Stimulated activated CD4-positive, alpha-beta T cell treated with anti-CD3 and anti-CD28 coated beads, Interleukin-1b, Interleukin-23, amount 100 ng/mL, for 1 hour (primary cell): ENCODE measurements at places on chromosomes 3 and 15.

DNA sequence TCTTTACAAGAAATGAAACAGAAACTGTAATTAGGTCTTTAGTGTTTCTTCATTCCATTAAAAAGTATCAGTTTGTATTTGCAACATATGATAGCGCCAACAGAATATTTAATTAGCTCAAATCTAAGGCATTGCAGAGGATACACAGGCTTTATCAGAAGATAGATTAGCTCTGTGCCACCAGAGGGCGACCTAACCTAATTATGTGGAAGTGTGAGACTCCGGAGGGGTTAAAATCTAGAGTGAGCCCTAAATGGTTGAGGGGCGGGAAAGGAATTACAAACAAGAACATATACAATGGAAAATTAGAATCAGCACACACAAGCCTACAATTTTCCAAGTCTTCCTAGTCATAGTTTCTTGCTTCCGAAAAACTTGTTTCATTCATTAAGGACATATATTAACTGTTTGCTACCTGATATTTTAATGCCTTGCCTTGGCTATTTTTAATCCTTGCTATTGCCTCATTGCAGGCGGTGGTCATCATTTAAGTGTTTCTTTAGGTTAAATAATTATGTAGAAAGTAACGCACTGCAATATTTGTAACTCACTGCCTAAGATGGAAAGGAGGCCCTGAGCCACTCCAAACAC lies 18.0 kb upstream of the RYR3 start:
- peak; percentile 12 for DNase-seq

DNA sequence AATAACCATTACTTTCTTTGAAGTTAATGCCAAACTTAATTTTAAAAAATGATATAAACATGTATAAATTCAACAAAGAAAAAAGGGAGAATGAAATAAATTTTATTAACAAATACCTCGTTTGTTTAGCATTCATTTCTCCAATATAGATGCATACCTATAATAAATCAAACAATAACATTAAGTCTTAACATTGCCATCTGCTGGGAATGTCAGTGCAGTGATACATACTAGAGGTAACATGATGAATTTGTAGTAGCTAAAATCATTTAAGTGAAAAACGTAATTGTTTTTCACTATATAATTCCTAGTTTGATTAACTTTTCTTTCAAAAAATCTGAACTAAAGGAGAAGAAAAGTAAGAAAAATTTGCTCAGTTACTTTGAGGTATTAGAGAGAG lies 340.2 kb upstream of the CBLB start:
- no peak for DNase-seq

- DNase-seq = no peak
Measured at GRCh38 chr3:125434582-125435011, 59.5 kb upstream of the ZNF148 start.

- DNase-seq = no peak
Measured at GRCh38 chr3:178088963-178089362, 447.3 kb upstream of the KCNMB2 start.

DNA sequence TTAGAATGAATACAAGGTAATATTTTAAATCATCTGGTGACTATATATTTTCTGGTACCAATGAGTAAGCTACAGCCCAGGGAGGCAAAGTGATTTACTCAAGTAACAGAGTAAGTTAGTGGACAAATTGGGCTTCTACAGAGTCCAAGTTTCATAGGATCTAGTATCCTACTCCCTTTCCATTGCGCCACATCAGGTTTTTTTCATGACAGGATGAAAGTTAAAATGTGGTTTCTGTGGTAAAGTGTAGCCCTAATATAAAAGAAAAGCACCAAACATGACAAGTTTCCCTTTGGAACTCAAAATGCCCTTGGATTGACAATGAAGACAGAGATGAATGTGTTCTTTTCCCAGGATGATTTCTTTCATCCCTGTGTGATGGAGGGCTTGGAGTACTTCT lies 350.8 kb upstream of the ZNF385D start:
- no peak for DNase-seq

DNA sequence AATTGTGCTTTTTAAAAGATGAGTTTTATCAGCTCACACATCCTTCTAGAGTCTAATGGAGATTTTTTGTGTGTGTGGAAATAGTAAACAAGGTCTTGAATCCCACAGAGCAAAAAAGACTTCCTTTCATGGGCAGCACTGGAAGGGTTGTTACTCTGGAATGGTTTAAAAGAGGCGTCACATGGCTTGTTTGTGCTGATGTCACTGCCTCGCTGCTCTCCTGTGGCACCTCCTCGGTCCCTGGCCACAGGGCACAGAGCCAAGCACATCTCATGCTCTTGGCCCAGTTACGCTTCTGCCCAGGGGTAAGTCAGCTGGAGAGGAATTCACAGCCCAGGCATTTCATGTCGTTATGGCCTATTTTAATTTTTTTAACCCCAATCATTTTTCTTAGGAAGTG lies 53.2 kb downstream of the PGPEP1L start:
- no peak for DNase-seq

DNA sequence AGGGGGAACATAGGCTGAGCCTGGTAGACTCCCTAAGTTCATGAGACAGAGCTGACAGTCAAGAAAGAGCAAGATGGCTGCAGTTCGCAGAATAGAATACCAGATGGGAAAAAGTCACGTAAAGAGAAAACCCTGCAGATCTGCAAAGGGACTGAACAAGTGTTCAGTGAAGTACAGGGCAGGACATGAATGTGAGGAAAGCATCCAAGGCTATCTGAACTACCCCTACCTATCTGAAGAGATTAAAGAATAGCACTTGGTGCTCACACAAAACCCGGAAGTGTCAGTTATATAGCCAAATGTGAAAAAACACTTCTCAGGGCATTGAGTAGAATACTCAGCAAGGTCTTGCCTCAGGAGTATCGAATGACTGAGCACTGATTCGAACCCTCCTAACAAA lies 44.0 kb downstream of the GOLGB1 start:
- no peak for DNase-seq

DNA sequence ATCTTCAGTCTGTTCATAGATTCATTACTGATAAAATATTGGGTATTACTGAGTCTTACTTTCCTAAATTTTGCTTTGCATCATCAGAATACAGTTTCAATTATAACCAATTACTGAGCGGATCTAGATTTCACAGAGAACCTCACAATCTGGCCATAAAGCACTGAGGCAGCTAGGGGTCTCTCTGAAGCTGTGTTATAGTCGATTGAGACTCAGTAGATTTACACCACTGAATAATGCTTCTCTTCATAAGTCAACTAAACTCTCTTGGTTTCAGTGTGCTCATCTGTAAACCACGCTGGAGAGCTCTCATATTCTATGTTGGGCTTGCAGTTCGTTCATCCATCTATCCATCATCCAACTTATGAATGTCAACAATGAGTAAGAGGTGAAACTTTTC lies 180.6 kb downstream of the GREM1 start:
- no peak for DNase-seq

- no peak for DNase-seq
Measured at GRCh38 chr3:28947751-28948150, 333.1 kb upstream of the RBMS3 start.

- no peak for DNase-seq
Measured at GRCh38 chr3:147161833-147162232, 244.5 kb downstream of the ZIC4 start.

DNA sequence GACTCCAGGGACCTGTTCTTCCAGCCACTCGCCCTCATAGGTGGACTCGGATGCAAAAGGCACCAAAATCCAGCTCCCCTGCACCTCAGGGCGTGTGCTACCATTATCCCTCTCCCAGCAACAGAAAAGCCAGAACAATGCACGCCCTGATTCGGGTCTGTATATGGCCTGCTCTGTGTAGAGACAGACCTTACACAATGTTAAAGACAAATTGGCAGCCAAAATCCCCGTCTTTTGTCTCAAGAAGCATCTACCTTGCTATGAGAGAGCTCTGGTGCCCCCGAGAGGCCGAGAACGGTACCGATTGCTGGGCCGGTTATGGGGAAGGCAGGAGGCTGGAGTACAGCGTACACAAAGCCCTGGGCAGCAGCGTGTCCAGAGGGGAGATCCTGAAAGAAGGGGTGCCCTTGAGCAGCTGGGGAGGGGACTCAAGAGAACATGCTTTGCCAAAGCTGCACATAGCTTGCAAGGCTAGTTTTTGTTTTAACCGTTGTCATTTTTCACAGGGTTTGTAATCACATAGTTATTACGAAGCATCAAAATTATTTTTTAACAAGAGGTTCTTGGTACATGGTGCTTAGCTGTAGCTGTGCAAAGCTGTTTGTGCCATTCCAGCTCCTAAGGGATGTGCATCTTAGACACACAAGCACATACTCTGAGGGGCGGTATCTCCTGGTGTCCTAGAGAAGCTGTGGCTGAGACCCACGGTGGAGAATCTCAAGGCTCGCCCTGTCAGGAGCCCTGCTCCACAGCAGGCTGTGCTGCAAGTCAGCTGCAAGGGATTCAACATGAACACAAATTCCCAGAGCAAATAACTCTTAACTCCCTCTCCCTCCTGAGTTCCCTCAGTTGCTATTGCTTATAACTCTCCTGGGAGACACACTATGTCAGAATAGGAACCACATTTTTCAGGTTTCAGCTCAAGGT lies 461.5 kb upstream of the PPP2R3A start:
- no peak for DNase-seq

DNA sequence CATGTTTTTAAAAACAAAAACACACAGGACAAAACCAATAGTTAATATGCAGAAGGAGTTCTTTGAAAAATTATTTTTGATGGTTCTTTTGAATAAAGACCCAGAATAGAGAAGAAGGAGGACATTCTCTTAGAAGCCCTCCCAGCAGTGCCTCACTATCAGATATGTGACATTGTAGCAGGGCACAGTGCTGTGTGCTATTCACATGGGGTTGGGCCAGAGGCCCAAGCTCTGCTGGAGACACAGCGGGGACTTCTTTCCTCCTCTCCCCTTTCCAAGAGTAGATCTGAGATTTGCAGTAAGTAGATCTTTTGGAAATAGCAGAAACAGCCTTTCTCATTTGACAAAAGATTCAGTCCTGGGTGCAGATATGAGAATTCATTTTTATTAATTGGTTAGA lies 6.3 kb downstream of the GYG1 start:
- no peak for DNase-seq

DNA sequence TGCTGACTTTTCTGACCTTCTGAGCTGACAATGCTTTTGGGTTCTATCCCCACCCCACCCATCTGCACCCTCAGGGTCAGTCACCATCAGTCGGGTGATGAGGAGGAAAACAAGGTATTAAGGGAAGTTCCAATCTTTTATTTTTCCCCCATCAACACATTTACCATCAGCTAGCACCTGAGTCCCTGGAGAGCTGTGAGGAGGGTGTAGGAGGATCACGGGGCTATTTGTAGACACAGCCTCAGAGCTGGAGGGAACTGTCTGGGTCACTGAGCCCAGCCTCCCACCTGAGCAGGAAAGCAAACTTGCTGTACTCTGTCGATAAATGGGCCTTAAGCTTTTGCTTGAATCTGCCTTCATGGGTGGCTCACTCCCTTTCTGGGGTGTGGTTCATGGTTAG lies 24.8 kb upstream of the ZFAND6 start:
- DNase-seq = no peak

GRCh38 chr3:29144807-29145206 lies 136.1 kb upstream of the RBMS3 start:
- no peak for DNase-seq

DNA sequence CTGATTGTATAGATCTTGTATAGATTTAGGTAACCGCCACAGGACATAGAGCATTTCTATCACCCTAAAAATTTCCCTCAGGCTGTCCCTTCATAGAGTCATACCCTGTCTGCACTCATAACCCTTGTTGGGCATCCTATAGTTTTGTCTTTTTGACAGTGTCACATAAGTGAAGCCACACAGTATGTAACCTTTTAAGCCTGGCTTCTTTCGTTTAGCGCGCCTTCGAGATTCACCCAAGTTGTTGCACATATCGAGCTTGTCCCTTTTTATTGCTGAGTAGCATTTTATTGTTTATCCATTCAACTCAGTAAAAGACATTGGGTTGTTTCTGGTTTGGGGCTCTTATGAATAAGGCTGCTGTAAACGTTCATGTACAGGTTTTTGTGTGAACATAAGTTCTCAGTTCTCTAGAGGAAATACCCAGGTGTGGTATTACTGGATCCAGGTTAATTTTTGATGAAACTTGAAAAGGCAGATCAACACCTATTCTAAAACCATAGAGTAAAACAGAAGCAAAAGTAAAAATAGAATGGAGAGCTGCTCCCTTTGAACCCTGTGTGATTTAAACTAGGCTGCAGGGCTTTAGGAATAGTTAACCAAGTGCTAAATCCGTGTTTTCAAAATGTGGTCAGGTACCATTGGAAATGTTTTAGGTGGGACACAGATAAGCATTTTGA lies 49.5 kb downstream of the CD86 start:
- no peak for DNase-seq

DNA sequence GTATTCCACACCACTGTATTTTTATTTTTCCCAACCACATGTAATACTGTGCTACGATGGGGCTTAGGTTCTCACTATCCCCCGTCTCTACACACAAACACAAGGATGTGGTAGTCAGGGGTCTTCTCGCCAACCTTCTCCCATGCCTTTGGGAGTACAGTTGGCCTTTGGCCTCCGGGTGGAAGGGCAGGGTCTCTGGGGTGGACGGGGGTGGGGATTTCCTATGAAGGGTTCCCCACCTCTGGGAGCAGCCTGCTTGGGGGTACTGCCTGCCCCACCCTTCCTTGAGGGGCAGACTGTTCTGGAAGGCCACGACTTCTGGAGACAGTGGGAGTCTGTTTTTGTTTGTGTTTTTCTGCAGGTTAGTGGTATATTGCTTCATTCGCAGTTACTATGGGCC lies 21.3 kb upstream of the RAD18 start:
- no peak for DNase-seq

- DNase-seq = no peak
Measured at GRCh38 chr3:167521006-167521355, 47.1 kb upstream of the SERPINI2 start.

- no peak for DNase-seq
Measured at GRCh38 chr15:35720019-35720418, 174.1 kb upstream of the DPH6 start.

DNA sequence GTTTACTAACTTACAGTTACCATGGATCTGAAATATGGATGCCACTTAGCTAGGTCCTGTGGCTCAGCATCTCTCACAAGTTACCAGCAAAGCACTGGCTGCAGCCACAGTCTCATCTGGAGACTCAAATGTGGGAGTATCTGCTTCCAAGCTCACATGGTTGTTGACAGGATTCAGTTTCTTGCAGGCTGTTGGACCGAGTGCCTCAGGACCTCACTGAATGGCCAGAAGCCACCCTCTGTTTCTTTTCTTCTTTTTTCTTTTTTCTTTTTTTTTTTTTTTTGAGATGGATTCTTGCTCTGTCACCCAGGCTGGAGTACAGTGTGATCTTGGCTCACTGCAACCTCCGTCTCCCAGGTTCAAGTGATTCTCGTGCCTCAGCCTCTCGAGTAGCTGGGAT lies 20.1 kb upstream of the AMOTL2 start:
- no peak for DNase-seq

- DNase-seq = no peak
Measured at GRCh38 chr3:66121318-66121717, 82.6 kb upstream of the MAGI1 start.

- no peak for DNase-seq
Measured at GRCh38 chr3:189167027-189167766, 4.6 kb upstream of the TPRG1 start.
